Stimulated activated CD8-positive, alpha-beta memory T cell treated with anti-CD3 and anti-CD28 coated beads, Interleukin-4, amount 100 ng/mL, for 1 hour (primary cell): ENCODE measurements at places on chromosomes 5 and 9.

DNA sequence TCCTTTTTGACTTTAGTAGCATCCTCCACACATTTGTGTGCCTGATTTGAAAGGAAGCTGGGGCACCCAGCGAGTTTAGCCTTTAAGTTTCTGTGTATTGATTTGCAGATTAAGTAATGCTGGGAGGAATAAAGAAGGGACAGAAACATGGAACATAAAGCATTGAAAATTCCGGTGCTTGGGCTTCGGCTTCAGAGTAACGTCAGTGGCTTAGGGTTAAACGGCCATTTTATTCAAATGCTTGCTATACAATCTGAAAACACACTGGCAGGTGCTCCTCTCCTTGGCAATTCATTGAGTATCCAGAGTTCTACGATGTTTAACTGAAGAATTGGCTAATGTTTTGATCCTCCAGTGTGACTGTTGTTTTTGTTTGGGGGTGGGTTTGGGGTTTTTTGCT, 58.0 kb upstream of the FSD1L start:
- DNase-seq: no peak

DNA sequence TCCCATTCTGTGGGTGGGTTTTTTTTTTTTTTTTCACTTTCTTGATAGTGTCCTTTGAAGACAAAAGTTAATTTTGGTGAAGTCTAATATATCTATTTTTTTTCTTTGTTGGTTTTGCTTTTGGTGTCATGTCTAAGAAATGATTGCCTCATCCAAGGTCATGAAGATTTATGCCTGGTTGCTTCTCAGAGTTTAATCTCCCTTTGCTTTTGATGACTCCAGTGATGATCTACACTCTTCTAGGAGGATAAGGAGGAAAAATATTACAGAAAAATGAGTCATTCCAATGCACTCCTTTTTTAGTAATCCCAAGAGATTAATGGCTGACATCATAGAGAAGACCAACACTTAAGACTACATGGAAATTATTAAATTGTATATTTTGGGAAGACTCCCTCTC, 79.7 kb upstream of the ICE1 start:
- no peak for DNase-seq

GRCh38 chr9:1606253-1606652, 408.9 kb upstream of the SMARCA2 start:
- DNase-seq: no peak

GRCh38 chr9:98795970-98796363, 388 bp downstream of the ANKS6 start:
- DNase-seq: no peak

DNA sequence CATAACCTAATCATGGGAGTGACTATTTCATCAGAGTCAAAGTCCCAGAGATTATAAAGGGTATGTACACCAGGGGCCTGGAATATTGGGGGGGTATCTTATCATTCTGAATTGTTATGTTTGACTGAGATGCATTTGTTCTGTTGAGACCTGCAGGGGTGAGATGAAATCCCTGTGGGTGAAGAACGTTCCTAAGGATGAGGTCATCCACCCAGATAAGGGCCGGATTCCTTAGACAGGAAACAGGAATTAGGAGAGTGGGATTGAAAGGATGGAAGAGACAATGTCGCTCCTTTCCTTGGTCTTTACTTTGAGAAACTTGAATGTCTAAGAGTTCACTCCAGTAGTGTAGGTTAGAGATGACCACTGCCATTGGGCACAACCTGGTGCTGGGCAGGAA, 54.7 kb downstream of the GAS1 start:
- DNase-seq: no peak

DNA sequence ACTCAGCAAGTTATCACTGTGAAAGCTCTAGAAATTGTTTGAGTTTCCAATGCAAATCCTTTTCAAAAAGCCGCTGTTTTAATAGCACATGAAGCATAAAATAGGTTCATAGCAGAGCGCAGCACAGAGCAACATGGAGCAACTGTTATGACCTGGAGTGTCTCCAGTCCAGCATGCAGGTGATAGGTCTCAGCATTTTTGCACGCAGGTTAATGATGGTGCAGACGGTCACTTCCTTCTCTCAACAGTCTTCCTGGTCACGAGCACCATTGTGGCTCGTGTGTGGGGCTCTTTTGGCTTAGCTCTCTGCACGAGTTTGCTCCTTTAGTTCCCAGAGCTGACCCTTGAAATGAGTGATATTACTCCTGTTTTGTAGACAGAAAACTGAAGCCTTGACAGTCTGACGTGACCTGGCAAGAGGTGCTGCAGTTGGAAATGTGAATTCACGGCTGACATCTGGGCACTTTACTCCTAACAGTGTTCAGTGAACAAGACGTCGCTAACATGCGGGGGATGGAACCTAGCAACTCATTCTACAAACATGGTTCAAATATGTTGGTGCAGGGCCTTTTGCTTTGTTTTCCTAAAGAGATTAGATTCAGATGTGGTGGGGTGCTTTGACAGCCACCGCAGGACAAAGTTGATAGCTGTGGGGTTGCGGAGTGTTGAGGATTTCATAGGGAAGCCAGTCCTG, 10.0 kb downstream of the TENT4A start:
- DNase-seq: no peak

- no peak for DNase-seq
These were observed 174.0 kb downstream of the FGF18 start for GRCh38 chr5:171593401-171593800.

DNA sequence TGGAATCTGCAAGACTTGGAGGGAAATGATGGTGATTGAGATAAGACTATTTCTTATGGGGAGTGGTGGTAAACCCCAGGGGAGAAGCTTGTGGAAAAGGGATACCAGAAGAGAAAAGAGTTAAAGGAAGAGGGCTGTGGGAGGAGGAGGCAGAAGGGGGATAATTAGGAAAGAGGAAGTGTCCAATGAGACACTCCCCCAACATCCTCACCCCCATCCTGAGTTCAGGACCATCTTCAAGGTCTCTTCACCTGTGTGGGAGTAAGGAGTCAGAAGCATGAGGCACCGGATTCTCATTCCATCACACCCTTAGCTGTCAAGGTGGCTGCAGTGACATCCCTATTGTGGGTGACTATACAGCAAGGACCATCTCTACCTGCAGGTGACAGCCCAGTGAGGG, 106.6 kb upstream of the POC5 start:
- no peak for DNase-seq

GRCh38 chr9:87389936-87390335, 107.7 kb upstream of the DAPK1 start:
- DNase-seq: no peak

GRCh38 chr9:89077519-89077918, 86.3 kb downstream of the S1PR3 start:
- DNase-seq: no peak

- DNase-seq: no peak
These were observed 63.7 kb downstream of the CXXC5 start for GRCh38 chr5:139711906-139712224.
